ENCODE measurements at places on chromosomes 12 and 14.

DNA sequence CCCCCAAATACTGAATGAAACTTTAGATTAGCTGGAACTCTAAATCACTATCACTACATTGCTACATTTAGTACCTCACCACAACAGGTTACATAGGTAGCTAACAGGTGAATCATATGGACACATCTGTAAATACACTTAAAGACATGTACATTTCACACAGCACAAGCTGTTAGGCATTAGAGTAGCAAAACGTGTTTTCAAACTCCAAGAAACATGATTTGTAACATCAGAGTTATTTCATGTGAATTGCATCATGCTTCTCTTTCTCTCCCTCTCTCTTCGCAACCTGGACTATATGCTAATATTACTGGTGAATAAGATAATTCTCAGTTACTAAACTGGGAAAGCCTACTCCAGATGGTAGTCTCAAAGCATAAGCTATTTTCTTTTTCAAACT is 4.3 kb downstream of the SEL1L start:
- no peak for DNase-seq

- no peak for DNase-seq
These were observed 327.5 kb upstream of the PDE3A start for GRCh38 chr12:20040831-20041230.

GRCh38 chr14:60008042-60008441 is 83.7 kb upstream of the PCNX4 start:
- DNase-seq = no peak

DNA sequence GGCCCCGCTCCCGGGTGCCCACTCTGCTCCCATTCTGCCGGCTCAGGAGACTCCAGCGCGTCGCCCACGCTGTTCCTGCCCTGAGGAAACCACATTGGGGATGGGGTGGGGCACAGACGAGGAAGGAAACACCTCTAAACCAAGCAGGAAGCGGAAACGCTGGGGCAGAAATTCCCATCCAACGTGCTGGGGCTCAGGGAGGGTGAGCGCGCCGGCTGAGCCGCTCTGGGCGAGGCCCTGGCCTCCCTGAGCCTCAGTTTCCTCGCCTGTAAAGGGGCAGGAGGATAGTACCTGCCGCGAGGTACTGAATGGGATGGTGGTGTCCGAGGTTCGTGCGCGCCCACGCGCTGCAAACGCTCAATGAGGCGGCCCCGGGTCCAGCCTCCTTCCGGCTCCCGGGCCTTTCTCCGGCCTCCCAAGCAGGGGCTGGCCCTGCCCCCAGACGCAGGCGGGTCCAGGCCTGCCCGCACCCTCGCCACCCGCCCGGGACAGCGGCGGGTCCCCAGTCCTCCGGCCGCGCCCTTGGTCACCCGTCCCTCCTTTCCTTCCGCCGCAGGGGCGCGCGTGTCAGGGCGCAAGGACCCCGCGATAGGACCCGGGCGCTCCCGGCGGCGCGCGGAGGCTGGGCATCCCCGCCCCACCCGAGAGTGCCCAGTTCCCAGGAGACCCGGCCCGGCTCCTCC is 673 bp downstream of the BEGAIN start:
- no peak for DNase-seq
